T-helper 2 cell (primary cell): ENCODE measurements at places on chromosomes 11 and 22.

GRCh38 chr11:17389211-17389956 is 925 bp upstream of the KCNJ11 start:
- peak; percentile 75 for DNase-seq

- no peak for DNase-seq
Measured at GRCh38 chr11:72759468-72759985, 7.3 kb upstream of the ARAP1 start.

- no peak for DNase-seq
Measured at GRCh38 chr11:75195167-75195962, 44.5 kb downstream of the SLCO2B1 start.

- DNase-seq: no peak
Measured at GRCh38 chr11:134372961-134373360, 39.1 kb downstream of the B3GAT1 start.

GRCh38 chr11:112315057-112315720 is 54.5 kb upstream of the PLET1 start:
- DNase-seq: no peak

GRCh38 chr22:35705141-35705540 is 12.5 kb upstream of the APOL5 start:
- DNase-seq: no peak

DNA sequence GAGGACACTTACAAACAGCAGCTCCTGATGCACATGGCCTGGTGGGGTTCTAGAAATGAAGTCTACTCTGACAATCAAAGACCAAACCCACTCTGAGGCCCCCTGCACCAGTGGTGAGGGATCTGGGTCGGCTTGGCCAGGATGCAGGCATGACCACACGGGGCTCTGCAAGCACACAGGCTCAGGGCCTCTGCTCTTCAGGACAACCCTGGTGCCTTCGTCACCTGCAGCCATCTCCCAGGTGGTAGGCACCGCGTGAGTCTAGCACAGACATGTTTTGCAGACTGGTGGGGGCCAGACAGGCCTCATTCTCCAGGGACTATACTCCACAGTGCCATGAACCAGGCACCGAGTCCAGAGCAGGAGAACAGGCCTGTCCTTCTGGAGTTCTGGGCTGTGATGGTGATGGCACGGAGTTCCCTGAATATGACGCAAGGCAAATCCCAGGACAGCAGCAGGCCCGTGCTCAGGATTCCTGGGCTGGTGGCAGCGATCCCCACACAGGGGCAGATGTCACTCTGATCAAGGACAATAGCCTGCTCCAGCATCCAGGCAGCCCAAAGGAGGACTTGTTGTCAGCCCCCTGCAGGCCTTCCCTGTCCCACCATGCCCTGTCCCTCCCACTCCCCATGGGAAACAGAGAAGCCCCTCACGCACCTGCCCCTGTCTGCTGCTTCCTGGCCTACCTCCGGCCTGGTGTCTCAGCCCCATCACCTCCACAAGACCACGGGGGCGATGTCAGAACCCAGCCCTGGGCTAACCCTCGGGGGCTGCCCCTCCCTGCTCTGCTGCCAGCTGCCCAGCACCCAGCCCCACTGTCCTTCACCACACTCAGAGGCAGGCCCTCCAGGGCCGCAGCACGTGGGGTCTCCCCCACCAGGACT is 36.1 kb downstream of the GNB1L start:
- no peak for DNase-seq

GRCh38 chr11:1870326-1870696 is 17.4 kb downstream of the LSP1 start:
- no peak for DNase-seq

DNA sequence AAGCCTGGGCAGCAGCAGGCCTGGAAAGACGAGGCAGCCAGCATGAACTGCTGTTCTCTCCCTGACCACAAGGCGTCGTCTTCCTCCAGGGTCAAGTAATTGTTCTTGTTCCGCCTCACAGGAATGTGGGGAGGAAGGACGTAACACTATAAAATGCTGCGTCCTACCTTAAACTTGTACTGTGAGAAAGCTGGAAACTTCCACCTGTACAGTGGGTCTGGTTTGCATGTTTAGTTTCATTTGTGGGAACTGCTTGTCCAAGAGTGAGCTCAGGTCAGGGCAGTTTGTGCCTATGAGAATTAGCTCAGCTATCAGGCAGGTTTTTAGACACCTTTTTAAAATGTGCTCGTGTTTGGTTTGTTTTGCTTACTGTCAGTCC is 55.2 kb downstream of the PANX1 start:
- DNase-seq: no peak

- no peak for DNase-seq
Measured at GRCh38 chr11:117298195-117298594, 7.0 kb downstream of the BACE1-AS start.

GRCh38 chr11:76391021-76391420 is 9.9 kb downstream of the GVQW3 start:
- no peak for DNase-seq

DNA sequence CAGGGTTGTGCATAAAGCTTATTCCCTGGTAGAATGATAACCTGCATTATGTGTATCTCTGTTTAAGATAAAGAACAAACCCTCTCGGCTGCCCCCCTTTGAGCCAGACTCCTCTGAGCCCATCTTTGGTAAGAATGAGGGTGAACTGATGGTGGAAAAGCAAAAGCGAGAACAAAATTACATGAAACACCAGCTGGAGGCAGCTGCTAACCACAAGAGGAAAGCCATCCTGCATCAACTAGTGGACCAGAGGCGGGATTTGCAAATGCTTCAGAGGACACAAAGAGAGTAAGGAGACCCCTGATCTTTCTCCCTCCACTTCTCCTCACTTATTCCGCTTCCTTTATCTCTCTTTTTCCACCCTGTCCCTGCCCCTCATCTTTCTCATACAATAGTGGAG is 40.3 kb downstream of the CCDC81 start:
- DNase-seq: no peak

GRCh38 chr22:40436505-40437431 is 66.4 kb downstream of the SGSM3 start:
- DNase-seq: peak; percentile 65

- DNase-seq: no peak
Measured at GRCh38 chr22:34489861-34490260, 569.6 kb upstream of the LARGE1 start.

- no peak for DNase-seq
Measured at GRCh38 chr11:110935018-110935640, 222.9 kb upstream of the ARHGAP20 start.

DNA sequence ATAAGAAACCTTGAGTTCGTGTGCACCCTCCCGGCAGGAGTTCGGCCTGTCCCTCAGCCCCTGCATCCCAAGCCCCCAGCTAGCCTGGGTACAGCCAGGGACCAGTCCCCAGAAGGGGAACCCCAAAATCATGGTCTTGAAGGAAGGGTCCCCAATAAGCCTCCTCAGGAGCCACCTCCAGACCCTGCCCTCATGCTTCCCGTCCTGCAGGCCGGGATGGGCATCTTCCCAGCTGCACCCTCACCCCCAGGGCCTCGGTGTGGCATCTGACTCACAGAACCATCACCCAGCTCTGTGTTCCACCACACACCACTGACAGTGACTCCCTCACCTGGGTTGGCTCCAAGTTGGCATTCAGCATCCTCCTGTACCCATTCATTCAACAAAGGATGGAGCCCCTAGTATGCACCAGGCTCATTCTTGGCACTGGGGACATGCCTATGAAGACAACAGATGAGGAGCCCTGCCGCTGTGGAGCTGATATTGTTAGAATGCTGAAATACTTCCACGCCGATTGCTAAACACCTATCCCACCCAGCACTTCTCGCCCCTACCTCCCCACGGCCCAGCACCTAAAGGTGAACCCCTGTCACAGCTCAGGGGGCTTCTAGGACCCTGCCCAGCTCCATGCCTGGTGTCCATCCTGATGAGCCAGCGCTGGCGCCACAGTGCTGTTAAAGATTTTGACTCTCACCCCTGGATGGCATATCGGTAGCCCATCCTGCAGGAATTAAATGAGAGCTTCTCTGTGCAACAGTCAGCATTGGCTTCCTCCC is 77.8 kb downstream of the BUD13 start:
- DNase-seq: no peak

DNA sequence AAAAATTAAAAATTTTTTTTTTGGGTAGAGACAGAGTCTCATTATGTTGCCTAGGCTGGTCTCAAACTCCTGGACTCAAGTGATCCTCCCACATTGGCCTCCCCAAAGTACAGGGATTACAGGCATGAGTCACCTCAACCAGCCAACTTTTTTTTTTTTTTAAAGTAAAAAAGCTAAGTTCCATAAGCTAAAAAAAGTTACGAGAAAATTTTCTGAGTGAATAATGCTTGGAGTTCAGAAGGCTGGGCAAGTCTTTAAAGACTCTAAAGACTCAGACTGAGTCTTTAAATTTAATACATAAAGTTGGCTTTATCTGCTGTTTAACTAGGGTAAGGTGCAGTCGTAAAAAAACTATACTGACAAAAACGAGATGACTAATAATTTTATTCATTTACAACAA is 5.6 kb downstream of the DDX6 start:
- peak; percentile 13 for DNase-seq

GRCh38 chr11:2515401-2516275 is 70.8 kb downstream of the KCNQ1 start:
- peak; percentile 2 for DNase-seq

DNA sequence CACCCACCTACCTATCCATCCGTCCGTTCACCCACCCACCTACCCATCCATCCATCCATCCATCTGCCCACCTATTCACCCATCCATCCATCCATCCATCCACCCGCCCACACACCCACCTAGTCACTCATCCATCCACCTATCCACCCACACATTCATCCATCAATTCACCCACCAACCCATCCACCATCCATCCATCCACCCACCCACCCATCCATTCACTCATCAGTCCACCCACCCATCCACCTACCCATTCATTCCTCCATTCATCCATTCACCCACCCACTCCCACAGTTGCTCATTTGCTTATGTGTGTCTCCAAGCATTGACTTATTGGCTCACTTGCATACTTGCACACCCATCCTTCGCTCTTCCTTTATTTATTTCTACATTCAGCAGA is 50.1 kb downstream of the MYO7A start:
- DNase-seq: no peak

- DNase-seq: no peak
Measured at GRCh38 chr11:119744577-119744976, 15.6 kb upstream of the NECTIN1 start.

GRCh38 chr11:10648871-10649270 is 44.7 kb downstream of the IRAG1 start:
- DNase-seq: no peak

- DNase-seq: no peak
Measured at GRCh38 chr11:70064008-70064725, 13.9 kb upstream of the ANO1 start.

GRCh38 chr22:24455039-24455438 is 27.6 kb downstream of the ADORA2A start:
- no peak for DNase-seq

GRCh38 chr22:36894266-36894665 is 19.2 kb upstream of the CSF2RB start:
- DNase-seq: no peak

DNA sequence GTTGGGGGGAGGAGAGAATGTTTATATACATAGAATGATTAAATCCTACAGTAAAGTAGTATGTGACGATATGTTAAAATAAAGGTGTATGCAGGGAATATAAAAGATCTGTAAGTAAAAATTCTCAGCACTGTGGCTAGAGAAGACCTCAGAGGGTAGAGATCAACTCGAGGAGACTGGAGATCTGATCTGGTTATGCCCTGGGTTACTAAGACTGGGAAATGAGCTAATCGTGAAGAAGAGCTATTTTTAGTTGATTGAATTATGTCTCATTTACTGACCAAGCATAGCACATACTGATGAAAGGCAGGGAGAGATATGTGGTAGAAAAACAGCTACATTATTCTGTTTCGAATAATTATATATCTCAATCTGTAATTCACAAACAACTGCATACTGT is 42.8 kb upstream of the ALKBH3 start:
- no peak for DNase-seq

DNA sequence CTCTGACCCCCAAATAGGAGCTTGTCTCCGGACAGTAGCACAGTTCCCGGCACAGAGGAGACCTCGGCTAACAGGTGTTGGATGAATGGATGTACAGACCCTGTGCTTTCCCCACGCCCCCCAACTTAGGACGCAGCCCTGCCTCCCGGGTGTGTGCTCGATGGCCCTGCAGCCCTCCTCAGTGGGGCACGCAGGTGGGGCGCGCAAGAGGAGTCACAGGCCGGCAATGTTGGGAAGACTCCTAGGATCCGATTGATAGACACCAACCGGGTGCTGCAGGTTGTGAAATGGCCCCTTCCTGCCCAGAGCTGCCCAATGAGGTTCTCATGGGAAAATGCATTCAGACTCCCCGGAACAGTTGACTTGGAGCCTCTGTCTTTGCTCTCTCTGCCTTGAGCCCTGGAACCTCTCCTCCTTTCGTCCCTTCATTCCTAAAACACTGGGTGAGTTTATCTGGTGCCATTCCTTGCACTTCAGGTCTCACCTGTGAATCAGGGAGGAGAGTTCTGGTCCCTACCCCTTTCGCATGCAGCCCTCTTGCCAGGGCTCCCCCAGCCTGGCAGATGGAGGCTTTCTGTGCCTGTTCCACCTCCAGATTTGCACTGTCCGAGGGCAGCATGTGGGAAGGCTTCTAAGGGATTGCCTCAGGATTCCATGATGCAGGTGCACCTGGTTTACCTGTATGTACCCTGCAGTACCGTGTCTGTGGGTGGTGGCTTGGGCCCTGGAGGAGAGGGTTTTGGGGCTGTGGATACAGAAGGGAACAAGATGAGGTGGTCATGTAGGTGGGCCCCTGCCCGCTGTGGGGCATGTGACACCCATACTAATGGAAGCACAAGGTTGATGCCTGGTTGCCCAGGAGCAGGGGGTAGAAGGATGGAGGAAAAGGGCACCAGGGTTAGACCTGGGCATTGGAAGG is 1.2 kb downstream of the MICALL1 start:
- no peak for DNase-seq

DNA sequence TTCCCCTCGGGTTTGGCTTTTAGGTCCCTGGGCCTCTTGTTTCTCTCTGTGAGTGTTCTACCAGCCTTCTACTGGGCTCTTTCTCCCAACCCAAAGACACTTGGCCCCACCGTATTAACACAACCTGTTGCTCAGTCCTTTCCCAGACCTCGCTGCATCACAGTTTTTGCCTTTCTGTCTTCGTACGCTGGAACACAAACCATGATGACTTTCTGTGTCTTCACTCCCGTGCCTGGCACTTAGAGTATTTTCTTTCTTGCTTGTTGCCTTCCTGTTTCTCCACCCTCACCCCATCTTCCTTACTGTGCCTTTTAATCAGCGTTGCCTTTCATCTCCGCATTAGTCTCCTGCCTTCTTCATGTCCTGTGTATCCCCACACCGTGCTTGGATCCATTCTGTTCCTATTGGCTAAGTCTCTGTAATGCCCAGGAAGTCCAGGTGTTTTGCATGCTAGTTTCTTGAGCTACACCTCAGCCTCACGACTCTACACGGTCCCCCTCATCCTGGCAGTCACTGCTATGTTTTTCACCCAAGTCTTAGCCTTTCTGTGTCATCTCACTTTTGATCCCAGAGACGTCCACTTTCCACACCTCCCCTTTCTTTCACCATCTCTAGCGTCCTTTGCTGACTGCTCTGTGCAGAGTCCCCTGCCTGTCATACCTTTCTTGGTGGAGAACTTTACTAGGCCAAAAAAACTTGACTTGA is 1.6 kb downstream of the MARK2 start:
- DNase-seq: no peak

GRCh38 chr11:34560511-34560910 is 46.9 kb upstream of the ELF5 start:
- DNase-seq: no peak

- no peak for DNase-seq
Measured at GRCh38 chr11:124762624-124763155, 600 bp upstream of the ESAM start.

- DNase-seq: no peak
Measured at GRCh38 chr11:62505059-62505439, 41.6 kb downstream of the AHNAK start.

GRCh38 chr22:17570851-17571631 is 7.7 kb downstream of the SLC25A18 start:
- DNase-seq: no peak
